Activated CD4-positive, alpha-beta T cell treated with anti-CD3 and anti-CD28 coated beads, Interleukin-2, amount 50 U/mL, for 48 hours (primary cell): ENCODE measurements at places on chromosomes 2 and 18.

DNA sequence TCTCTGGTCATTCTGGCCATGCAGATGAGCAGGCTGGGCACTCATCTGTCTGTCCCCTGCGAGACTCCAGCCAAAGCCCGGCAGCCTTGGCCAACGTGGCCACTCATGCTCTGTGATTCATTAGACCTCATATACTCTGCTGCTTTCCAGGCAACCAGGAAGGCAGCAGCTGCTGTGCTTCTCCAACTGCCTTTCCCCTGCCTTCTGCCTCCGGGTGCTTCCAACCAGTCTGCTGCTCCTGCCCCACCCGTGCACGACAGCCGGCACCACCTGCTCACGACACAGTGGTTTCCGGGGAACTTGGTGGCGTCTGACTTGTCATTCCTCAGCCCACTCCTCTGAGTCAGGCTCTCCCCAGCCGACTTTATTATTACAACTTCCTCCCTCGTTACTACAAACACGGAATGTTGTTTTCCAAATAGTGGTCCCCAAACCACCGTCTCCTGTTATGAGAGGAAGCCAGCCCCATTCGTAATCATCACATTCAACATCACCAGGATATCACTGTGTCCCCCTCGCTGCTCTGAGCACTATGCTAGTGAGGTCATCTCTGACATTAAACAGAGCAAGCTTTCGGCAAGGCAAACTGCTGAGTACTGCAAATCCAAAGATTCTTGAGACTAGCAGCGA, 392.4 kb downstream of the ALK start:
- peak; percentile 24 for DNase-seq

GRCh38 chr18:55093295-55093694, 134.0 kb upstream of the CCDC68 start:
- no peak for DNase-seq

DNA sequence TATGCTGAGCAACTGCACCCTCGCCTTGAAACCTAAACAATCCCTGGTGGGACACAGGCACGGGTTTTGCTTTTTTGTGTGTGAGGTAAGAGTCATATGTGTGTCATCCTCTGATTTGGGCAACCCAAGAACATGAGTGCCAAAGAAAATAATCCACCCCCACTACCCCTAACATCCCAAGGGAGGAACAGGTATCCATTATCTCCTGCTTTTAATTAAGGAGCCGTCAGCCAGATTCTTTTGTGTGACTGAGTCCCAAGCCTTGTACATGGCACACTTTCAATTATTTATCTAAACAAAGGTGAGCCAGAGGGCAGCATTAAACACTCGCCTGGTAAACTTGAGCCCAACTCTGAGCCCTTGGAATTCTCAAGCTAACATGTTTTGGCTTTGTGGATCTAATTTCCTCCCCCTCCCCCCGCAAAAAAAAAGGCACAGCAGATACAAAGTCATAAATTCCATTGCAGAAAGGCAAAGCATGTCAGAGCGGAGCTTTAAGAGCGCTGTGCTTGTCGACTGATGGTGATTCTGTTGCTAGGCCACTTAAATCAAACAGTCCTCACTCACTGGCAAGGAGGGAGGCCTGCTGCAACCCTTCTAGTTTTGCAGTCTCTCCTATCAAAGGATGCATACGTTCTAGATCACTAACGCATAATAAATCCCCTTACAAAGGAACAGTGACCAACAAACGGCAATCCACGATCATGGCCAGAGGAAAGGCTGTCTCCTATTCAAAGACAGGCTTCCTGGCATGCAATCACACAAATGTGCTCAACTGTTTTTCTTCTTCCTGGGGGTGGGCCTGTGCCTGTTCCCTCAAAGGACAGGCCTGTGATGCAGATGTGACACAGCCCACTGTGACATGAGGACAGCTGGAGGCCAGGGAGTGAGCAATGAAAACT, 143.5 kb upstream of the LMAN1 start:
- no peak for DNase-seq

DNA sequence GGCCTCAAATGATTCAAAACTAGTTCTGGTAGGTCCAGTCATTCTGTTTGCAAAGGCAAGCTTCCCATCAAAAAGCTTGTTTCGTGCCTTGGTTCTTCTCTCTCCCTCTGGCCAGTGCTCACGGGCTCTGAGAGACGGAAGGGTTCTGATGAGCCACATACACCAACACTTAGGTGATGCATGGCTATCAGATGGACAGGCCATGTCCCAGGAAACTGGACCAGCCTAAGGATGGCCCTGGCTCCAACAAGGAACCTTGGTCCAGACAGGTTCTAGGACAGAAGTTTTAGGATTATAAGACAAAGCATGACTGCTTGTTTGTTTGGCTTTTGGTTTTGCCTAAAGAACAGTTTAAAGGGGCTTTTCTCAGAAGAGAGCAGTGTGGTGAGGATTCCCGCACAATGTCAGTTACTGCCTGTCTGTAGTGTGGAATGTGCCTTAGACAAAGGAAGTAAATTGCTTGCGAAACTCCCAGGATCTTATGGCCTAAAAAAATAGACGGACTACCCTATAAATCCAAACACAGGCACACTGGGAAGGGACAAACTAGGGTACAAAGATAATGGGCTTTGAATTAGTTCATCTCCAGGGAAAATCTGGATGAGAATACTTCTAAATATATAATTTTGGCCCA, 10.3 kb downstream of the CYP1B1 start:
- no peak for DNase-seq

DNA sequence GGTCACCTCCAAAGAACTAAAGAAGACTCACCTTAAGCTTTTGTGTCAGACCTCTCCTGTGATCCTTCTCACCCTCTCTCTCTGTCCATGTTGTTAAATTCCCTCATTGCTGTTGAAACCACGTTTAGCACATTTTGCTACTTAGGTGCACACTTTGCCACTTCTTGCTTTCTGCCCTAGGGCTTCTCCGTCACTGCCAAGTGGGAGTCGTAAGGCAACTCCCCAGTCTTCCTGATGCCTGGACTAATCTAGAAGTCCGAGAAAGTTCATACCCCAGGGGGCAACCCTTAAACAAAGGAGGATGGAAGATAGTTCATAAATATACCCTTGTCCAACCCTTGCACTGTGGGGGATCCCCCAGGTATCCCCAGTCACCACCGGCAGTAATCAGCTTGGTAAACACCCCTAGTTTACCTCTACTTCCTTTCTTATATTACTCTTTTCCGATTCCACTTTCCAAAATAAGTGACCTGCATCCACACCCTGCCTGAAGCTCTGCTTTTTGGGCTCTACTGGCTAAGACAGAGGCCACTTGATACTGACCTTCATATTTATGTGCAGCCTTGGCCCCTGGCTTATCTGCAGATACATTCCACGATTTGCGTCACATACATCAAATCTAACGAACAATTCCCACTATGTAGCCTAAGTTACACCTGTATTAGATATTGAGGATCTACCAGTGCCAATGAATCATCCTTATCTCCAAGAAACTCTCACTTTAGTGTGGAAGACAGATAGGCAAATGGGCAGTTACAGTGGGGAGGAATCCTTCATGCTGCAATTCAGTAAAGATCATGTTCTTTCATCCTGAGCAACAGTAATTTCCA, 776.2 kb downstream of the RNF144A start:
- no peak for DNase-seq

DNA sequence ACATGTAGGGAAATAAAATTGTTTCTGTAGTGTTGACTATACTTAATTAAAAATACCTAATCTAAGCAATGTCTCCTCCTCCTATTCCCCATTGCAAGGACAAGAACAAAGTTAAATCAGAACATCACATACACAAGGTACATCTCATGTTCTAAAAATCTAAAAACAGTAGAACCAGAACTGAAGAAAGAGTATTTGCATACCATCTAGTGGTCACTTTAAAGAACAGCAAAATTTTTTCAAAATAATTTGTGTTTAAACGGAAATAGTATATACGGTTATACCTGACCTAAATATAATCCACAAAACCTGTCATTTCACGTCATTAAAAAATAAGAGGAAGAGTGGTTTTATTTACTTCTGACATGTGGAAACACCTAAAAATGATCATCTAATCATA, 294.3 kb upstream of the KCNH7 start:
- no peak for DNase-seq
